ENCODE measurements at places on chromosomes 12 and 14.
A peak's percentile ranks its signal among the peaks of the same experiment; 100 is the strongest.

DNA sequence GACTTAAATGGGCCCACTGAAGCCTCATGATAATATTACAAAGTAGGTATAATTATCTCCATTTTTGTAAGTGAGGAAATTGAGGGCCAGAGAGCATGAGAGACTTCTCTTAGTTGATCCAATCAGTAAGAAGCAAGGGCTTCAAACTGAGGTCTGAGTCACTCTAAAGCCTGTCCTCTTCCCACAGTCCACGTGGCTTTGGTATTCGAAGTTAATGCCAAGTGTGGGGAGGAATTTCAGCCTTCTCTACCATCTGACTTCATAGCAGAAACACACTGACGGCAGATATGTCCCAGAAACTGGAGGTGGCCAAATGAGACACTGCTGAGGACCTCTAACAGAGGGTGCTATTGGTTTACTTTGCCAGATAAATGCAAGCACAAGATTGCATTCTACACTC lies 114.4 kb upstream of the OVCH1 start:
- peak; percentile 90 for DNase-seq

GRCh38 chr12:43103866-43104265 lies 448.1 kb downstream of the ADAMTS20 start:
- DNase-seq, result no peak

GRCh38 chr12:4089121-4089606 lies 184.4 kb upstream of the CCND2 start:
- DNase-seq, result no peak

DNA sequence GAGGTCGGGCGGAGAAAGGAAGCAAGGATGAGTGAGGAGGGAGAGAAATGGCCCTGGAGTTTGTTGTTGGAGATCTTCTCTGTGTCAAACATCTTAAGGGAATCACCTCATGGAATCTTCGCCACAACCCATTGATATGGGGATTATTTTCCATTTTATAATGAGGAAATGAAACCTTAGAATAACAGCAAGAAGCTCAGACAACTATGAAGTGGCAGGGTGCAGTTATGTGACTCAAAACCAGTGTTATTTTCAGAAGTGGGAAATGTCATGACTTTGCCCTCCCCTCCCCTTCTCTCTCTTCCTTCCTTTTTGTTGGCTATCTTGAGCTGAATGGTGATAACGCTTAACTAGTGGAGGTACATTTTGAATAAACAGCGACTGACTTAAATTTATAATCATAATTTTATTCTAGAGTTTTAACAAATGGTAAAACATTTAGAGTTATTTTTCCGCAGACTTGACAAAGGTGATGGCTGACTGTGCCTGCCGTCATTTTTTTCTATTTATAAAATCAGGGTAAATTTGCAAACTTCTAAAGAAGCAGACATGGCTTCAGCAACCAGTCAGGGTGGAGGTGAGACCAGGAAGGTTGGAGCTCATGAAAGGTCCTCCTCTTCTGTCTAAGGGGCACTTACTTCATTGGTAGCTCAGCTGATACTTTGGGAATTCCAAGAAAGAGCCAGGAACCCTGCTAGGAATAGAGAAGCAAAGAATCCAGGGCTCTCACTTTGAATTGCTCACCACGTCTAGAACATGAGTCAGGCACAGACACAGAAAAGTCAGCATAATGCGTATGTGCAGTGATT lies 232.4 kb downstream of the RGS6 start:
- no peak for DNase-seq

DNA sequence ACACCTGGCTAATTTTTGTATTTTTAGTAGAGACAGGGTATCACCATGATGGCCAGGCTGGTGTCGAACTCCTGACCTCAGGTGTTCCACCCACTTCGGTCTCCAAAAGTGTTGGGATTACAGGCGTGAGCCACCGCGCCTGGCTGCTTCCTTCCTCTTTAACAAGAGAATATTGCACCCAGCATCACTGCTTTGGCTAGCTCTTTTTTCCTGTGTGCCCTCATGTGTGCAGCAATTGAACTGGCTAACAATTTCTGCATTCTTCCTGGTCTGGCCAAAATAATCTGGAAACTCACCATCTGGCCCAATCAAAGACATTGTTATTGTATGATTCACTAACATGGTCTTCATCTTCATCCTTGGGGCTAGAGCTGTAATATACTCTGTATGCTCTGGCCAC lies 2.7 kb upstream of the ASB8 start:
- no peak for DNase-seq

DNA sequence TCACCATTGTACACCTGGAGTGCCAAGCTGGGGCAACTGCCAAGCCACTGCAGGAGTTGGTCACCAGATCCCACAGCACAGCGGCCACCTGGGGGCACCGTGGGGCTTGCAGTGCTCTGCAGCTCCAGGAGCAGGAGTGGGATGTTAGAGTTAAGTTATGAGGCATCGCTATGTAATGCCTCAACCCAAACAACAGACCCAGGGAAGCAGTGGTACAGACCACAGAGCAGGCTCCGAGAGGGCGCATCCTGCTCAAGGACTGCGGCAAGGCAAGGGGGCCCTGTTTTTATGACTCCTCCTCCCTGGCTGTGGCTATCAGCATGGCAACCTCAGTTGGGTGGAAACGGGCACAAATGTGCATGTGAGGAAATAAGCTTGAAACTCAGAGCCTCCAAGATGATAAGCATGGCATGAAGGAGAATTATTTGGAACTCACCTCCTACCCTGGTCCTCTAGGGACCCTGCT lies 63.1 kb downstream of the ARL6IP4 start:
- DNase-seq, result peak; percentile 99

GRCh38 chr12:58583940-58584339 lies 336.4 kb downstream of the LRIG3 start:
- DNase-seq, result no peak
